ENCODE measurements at places on chromosomes 4 and X.
A peak's percentile ranks its signal among the peaks of the same experiment; 100 is the strongest.

- no peak for DNase-seq
Observed at GRCh38 chrX:49618574-49618973, 19.8 kb downstream of the GAGE1 start.

GRCh38 chr4:3311095-3311372, 18.2 kb downstream of the RGS12 start:
- DNase-seq, result no peak

DNA sequence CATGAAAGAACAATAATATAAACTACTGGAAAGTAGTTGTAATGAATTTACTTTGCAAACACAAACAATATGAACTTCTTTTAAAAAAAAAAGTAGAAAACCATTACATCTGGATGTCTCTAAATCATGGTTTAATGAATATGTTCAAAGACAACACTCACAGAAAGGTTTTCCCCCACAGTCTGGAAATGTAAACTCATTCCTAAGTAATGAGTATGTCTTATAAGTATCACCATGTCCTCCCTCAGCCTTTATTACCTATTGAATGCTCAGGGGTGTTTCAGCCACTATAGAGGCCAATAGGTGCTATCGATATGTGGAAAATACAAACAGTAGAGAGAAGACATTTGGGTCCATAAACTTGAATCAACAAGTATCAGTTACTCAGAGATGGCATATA, 186.7 kb downstream of the PALLD start:
- no peak for DNase-seq

- DNase-seq, result no peak
Observed at GRCh38 chrX:49878128-49878833, 1.0 kb upstream of the USP27X start.

- no peak for DNase-seq
Observed at GRCh38 chr4:122686691-122687090, 45.8 kb upstream of the BBS12 start.

- DNase-seq, result no peak
Observed at GRCh38 chr4:145528601-145529000, 46.9 kb downstream of the SMAD1 start.

DNA sequence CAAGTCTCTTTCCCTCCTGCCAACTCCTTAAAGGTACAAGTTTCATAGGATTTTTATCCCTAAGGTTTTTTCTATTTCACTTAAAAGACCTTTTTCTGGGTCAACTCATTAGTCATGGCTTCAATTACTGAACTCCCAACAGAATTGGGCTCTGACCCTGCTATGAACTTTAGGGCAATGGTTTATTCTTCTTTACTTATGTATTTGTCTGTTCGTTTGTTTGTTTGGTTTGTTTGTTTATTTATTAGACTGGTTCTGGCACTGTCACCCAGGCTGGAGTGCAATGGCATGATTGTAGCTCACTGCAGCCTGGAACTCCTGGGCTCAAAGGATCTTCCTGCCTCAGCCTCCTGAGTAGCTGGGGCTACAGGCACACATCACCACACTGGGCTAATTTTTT, 5.9 kb upstream of the NOCT start:
- DNase-seq, result no peak

DNA sequence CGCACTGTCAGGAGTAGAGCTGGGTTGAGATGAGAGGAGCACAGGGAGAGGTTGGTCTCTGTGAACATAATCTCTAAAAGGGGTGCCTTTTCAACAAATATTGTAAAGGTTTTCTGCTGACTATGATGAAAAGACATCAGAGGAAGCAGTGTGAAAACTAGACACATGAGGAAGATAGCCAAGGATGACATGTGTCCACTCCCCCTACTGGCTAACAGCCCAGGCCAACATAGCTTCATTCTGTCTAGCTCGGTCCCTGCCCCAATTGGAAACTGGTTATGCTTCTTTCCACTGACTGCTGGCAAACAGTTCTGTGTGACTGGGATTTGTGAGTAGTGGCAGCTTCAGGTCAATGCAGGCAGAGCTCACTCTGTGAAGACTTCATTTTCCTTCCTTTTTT, 115.4 kb upstream of the ESX1 start:
- DNase-seq, result peak; percentile 4

GRCh38 chrX:125654501-125654900, 334.8 kb downstream of the TEX13C start:
- DNase-seq, result no peak

GRCh38 chr4:143701365-143701764, 890 bp upstream of the FREM3 start:
- peak; percentile 49 for DNase-seq

GRCh38 chr4:152935143-152935542, 980 bp upstream of the FHDC1 start:
- DNase-seq, result peak; percentile 61

GRCh38 chrX:20681683-20682082, 415.0 kb upstream of the RPS6KA3 start:
- DNase-seq, result no peak

- no peak for DNase-seq
Observed at GRCh38 chr4:177487977-177488376, 45.7 kb upstream of the AGA start.

DNA sequence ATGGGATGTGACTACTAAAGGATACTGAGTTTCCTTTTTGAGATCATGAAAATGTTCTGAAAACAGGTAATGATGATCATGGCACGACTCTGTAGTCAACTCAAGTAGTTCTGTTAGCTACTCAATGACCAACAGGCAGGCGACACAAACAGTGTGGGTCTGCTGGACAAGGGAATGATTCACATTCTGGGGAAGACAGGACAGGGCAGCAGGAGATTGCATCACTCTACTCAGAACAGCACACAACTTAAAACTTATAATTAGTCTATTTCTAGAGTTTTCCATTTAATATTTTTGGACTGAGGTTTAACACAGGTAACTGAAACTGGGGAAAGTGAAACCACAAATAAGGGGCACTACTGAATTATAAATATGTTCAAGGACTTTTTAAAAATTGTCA, 365.2 kb downstream of the PRDM5 start:
- peak; percentile 9 for DNase-seq

- DNase-seq, result no peak
Observed at GRCh38 chr4:8913858-8914460, 42.3 kb upstream of the HMX1 start.

- no peak for DNase-seq
Observed at GRCh38 chr4:787561-787981, 38.4 kb downstream of the CPLX1 start.

- no peak for DNase-seq
Observed at GRCh38 chrX:110394651-110395050, 36.0 kb downstream of the RTL9 start.

GRCh38 chrX:72245461-72246089, 6.7 kb upstream of the ERCC6L start:
- DNase-seq, result peak; percentile 68

DNA sequence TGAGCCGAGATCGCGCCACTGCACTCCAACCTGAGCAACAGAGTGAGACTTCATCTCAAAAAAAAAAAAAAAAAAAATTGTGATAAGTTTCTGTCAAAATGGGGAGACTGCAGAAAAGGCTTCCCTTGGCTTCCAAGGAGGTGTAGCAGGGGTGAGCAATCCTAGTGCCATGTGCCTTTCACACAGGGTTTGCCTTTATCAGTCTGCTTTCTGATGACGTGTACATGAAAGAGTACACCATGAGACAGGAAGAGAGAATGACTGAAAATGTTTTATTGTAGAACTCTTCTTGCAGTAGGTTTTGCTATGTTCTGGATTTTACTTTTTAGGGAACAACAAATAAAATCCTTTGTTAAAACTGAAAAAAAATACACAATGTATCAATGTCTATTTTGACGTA, 23.4 kb upstream of the ZFP42 start:
- peak; percentile 35 for DNase-seq

- DNase-seq, result no peak
Observed at GRCh38 chr4:177427192-177427591, 15.0 kb downstream of the AGA start.

- peak; percentile 74 for DNase-seq
Observed at GRCh38 chrX:154443992-154444754, at the start of gene FAM50A. FAM50A (plus strand) TSS chrX:154444141; CDS start chrX:154444236, 95 bp downstream.

GRCh38 chr4:56630876-56631666, 50.0 kb downstream of the HOPX start:
- DNase-seq, result peak; percentile 5

- no peak for DNase-seq
Observed at GRCh38 chr4:168691631-168692369, 194.9 kb downstream of the PALLD start.
